ENCODE measurements at places on chromosomes 5 and 9.
A peak's percentile ranks its signal among the peaks of the same experiment; 100 is the strongest.

DNA sequence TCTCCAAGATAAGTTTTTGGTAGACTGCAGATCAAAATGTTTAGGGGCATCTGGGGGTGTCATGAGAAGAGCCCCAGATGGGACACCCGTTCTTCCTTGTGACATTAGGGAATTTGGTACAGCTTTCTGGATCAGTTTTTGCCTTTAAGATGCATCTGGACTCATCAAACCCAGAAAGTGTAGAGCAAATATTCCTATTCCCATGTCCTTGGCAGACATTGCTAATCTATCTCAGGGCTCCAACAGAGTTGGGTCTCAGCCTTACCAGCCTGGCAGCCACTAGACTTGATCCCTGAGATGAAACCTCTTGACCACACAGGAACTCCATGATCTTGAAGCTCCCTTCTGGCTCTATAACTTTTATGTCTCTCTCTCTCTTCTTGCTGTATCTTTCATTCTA is 35.6 kb downstream of the ERGIC1 start:
- no peak for DNase-seq

- DNase-seq, result no peak
Observed at GRCh38 chr9:98334796-98335195, 79.3 kb upstream of the TBC1D2 start.

GRCh38 chr9:136220017-136220729 is 15.2 kb upstream of the LHX3 start:
- DNase-seq, result no peak

DNA sequence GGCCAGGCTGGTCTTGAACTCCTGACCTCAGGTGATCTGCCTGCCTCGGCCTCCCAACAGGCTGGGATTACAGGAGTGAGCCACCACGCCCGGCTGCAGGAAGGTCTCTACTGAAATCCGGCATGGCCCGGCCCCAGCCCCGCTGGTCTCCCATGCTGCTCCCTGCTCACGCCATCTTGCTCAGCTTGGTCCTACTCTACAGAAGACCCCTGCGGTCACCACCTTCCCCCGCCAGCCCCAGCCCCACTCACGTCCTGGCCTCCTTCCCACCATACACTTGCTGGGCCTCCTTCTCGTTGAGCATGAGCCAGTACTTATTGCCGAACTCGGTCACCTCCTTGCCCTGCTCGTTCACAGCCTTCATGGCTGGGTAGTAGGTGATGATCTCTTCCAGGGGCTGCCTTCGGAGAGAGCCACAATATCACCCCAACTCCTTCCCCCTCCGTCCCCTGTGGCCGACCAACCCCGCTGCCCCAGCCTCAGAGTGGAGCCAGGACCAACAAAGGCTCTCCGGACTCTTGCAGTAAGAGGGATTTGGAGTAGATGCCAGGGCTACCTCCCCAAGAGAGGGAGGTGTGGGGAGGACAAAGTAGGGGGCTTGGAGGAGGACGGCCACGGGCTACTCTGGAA is 4.0 kb downstream of the PTGES2 start:
- DNase-seq, result no peak

DNA sequence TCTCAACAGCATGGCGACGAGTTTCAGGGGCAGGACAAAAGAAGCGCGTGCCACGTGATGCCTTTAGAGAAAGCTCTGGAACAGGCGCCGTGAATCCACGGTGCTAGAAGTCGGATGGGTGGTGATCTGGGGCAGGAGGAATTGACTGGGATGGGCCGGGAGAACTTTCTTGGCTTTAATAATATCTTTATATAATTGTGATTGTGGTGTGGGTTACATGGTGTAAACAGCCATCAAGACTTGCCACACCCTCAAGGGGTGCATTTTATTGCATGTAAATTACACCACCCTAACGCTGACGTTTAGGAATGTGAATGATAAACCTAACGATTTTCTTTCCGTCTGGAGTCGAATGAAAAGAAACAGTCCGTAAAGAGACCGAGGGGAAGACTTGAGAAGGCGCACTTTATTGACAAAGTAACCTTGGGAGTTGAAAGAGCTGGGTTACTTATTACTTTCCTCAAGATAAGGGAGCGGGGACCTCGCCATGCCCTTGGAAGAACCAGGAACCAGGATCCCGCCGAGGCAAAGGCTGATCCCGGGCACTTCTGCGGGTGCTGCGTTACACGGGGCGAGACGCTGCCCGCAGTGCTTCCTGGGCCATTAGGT is 8.5 kb downstream of the NRARP start:
- no peak for DNase-seq

GRCh38 chr5:88923623-88924329 is 40.8 kb upstream of the MEF2C start:
- no peak for DNase-seq

DNA sequence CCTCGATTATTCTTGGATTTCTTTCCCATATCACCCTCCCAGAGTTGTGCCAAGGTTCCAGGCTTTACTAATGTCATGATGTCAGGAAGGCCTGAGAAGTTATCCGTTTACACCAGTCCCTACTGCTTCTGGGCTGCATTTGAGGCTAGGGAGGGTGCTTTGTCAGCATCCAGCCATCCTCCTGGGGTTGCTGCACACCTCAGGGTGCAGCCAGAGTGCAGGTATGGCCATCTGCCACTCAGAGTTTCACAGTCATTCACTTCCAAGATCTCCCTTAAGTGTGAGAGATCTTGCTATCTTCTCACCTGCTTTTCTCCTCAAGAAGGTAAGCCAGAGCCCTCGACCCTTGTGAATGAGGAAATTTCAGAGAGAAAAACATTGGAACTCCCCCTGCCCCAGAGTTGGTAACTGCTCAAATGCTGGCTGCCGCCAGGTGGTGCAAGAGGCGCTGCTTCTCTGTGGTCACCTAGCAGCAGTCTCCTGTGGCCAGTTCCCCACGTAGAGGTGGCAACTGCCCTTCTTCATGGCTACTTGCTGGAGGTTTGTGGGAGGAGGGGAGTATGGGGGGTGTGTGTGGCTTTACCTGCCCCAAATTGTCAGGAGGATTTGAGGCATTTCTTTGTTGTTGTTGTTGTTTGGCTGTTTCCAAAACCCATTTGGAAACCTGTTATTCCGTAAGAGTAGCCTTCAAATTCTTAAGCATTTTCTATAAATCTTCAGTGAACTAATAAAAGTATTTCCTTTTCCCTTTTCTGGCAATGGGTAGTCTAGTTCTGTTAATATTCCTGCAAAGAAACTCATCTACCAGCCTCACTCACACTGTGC is 259.6 kb upstream of the DMRT1 start:
- DNase-seq, result no peak

DNA sequence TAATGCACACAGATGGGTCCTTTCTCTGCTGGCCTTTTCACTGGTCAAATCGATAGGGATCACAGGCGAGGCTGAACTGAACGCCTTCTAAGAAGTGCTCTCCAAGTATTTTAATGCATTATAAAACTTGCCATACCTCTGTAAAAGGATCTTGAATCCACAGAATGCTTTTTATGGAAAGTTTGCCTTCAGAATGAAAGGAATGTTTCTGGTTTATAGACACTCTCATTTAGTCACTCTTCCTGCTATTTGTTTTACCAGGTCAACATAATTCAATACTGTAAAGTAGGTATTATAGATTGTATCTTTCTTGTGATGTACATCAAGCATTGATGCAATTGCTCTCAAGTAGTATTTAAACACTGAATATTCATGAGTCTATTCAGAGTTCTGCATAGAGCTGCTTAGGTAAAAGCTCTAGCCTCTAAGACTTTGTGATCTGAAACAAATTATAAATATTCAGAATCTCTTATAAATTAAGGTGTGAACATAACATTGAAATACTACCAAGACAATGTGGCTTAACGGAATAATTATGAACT is 308.4 kb downstream of the ISL1 start:
- no peak for DNase-seq

- peak; percentile 79 for DNase-seq
Observed at GRCh38 chr9:109918339-109919163, 138.6 kb downstream of the PALM2AKAP2 start.

DNA sequence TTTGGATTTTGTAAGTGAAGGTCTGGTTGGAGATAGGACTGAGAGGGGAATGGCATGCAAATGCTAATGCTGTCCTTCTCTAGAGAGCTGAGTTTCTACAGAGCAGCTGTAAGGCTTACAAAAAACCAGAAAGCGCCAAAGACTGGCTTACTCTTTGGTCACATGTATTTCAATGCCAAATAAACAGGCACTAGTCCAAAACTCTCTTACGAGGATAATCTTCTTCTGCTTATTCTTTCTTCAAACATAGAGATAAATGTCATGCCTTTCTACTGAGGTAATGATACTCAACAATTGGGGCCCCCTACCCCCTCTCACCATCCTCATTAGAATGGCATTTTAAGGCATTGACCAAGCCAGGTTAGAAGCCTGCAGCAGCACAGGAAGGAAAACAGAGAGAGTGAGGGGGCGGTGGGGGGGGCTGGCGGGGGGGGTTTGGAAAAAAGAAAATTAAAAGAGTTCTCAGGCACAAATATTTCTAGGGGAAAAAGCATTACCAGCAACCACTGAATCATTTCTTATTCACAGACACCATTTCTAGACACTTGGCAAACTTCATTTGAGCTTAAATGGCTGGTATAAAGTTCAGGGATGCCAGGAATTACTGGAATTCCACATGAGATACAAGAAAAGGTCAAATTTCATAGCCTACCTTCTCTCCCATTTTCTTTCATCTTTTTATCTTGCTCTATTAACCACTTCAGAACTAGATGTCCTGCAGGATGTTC is 34.0 kb downstream of the PUM3 start:
- DNase-seq, result no peak

DNA sequence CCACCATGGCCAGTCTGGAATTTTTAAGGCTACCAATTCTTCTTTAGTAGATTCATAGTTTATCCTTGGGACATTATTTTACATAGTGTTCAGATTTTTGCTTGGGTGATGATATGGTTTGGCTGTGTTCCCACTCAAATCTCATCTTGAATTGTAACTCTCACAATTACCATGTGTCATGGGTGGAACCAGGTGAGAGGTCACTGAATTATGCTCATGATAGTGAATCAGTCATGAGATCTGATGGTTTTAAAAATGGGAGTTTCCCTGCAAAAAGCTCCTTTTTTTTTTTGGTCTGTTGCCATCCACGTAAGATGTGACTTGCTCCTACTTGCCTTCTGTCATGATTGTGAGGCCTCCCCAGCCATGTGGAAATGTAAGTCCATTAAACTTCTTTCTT is 163.9 kb downstream of the GABRG2 start:
- DNase-seq, result no peak

DNA sequence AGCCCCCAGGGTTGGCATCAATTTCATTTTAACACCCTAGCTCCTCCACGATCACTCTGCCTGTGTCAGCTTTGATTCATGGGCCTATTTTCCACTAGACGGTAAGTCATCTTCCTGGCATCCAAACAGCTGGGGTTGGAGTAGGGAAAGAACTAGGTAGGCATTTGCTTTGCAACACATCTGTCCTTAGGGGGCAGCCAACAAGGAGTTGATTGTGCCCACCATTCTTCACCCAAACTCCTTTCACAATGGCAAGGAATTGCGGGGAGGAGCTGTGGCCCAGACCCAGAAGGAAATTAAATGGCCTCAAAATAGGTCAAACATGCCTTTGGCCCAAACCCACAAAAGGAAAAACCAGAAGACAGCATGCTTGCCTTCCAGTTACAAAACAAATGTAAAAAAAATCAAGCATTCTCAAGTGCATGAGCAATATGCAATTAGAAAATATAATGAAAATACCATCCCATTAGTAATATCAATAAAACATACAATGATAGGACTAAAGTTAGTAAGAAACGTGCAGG is 71.8 kb downstream of the NRG2 start:
- no peak for DNase-seq

GRCh38 chr5:119678351-119679028 is 49.1 kb downstream of the FAM170A start:
- DNase-seq, result no peak

DNA sequence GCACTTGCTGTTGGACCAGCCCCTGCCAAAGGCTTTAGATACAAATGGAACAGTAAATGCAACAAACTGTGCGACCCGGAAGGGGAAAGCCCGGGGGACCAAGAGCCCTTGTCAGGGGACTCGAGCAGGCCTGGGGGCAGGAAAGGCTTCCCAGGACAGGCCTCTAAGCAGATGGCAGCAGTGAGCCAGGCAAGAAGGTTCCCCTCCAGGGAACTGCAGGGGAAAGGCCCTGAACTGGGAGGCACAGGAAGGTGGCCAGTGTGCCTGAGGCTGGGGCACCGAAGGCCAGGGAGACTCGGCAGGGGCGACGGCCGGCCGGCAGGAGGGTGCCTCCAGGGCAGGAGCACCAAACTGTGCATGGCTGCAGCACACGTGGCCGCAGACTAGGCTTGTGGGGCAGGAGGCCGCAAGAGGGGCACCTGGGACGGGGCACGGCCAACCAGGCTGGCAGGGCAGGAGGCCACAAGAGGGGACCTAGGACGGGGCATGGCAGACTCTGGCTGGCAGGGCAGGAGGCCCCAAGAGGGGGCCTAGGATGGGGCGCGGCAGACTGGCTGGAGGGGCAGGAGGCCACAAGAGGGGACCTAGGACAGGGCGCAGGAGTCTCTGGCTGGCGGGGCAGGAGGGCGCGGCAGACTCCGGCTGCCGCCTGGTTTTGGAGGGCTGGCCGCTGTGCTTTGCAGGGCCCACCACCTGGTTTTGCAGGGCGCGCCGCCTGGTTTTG is 10.0 kb downstream of the VAV2 start:
- no peak for DNase-seq

- peak; percentile 19 for DNase-seq
Observed at GRCh38 chr5:155943516-155944407, 383.2 kb upstream of the SGCD start.

DNA sequence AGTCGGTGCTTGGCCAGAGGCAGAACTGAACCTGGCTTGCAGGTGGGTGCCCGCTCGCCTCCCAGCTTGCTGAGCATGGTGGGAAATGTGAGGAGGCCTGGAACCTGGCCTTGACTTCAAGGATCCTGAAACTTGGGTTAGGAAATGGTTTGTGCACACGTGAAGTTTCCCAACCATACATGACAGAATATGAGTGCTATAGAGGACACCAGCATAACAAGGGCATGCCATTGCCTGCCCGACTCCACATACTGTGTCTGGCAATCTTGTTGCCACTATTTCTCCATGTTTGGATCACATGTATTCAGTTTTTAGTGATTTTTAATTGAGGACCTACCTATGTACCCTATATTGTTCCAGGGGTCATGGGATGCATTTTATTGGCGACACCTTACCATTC is 177.6 kb upstream of the ANKRD55 start:
- DNase-seq, result no peak

GRCh38 chr5:178113141-178113787 is at the start of gene N4BP3:
TSS of gene N4BP3 (plus strand) at chr5:178113532. CDS start at chr5:178119584, 6,052 bp downstream.
- DNase-seq, result peak; percentile 86

DNA sequence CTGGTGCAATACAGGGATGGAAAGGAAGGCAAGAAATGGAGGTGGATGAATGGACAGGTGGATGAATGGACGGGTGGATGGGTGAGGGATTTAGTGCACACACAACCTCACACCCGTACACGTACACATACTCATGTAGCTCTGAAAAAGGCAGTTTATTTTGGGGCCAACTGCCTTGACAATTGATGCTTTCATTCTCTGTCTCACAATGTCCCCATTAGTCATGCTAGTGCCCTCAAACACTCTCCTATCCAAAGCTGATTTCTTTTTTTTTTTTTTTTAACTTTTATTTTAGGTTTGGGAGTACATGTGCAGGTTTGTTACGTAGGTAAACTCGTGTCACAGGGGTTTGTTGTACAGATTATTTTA is 495.0 kb downstream of the DMAC1 start:
- DNase-seq, result no peak

All from T-helper 2 cell treated with Interferon-gamma antibody and Interleukin-4, amounts not matched to agents 5 μg/mL and 100 μg/mL, for 36 hours (primary cell).